ENCODE measurements at places on chromosomes 1 and 21.

DNA sequence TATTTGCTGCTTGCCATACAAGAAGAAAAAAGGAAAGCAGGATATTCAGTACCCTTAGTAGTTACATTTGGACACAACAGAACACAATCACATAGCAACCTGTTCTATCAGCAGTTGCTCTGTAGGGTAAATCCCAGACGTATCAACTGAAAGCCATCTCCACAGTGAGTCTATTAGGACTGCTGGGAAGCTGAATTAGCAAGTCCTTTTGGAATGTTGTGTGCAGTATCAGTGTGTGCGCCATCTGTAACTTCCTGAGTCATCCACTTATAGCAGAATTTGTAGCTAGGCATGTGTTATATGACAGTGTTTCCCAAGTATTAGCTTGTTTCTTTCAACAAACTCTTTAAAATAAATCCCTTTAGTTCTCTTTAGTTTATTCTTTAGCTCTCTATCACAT is 21.3 kb downstream of the CCDC30 start:
- DNase-seq, result no peak

DNA sequence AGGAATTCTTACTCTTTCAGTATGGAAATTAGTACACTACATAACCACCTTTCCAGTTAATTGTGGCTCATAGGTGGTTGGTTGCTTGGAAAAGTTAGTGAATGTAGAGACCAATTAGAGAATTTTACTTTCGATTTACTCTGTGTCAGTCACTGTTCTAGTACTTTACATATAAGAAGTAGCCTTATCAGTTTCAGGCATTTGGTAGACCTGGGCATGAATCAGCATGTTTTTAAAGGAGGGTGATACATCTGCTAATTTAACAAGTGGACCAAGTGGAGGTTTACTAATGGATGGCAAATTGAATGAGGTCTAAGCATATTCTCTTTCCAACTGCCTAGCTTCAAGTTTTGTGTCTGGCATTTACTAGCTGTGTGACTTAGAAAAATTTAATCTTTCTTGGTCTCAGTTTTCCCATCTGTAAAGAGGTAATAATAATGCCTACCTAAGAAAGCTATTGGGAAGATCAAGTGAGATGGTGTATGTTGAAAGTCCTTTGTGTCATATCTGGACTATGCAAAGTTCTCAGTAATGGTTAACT is 1158.6 kb downstream of the PLA2G4A start:
- DNase-seq, result no peak

DNA sequence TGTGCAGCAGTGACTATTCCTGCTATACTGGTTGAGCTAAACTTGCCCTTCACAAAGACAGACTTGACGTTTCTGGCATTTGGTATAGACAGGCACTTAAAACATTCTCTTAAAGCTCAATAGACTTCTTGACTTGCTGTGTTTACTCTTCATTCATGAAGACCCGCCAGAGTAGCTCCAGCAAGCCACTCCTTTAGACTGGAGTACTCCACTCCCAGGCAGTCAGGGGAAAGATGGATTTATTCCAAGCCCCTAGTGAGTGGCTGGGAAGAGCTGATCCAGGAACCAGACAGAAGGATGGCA is 70.7 kb downstream of the EVA1C start:
- no peak for DNase-seq

DNA sequence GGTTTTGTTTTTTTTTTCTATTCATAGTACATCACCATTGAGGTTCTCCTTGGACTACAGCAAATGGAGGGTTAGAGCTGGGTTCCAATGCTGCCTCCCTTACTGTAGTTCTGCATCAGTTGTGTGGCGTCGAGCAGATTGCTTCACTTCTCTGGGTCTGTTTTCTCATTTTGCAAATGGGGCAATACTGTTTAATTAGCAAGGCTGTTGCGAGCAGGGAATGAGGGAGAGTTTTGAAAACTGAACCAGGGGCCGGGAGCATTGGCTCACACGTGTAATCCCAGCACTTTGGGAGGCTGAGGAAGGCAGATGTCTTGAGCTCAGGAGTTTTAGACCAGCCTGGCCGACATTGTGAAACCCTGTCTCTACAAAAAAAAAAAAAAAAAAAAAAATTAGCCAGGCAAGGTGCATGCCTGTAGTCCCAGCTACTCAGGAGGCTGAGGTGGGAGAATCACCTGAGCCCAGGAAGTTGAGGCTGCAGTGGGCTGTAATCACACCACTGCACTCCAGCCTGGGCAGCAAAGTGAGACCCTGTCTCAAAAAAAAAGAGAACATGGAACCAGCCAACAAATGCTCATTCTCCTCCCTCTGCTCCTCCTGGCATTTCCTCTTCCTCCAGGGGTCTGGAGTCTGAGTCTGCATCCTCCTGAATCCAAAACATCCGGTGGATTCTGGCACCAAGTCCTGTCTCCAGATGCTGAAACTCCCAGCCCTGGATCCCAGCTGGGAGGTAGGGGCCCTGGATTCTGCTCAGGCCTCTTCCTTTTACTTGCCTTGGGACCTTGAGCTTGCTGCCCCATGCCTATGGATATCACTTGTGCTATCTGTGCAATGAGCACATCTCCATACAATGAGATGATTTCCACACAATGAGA is 3.7 kb upstream of the PLOD1 start:
- DNase-seq, result no peak

DNA sequence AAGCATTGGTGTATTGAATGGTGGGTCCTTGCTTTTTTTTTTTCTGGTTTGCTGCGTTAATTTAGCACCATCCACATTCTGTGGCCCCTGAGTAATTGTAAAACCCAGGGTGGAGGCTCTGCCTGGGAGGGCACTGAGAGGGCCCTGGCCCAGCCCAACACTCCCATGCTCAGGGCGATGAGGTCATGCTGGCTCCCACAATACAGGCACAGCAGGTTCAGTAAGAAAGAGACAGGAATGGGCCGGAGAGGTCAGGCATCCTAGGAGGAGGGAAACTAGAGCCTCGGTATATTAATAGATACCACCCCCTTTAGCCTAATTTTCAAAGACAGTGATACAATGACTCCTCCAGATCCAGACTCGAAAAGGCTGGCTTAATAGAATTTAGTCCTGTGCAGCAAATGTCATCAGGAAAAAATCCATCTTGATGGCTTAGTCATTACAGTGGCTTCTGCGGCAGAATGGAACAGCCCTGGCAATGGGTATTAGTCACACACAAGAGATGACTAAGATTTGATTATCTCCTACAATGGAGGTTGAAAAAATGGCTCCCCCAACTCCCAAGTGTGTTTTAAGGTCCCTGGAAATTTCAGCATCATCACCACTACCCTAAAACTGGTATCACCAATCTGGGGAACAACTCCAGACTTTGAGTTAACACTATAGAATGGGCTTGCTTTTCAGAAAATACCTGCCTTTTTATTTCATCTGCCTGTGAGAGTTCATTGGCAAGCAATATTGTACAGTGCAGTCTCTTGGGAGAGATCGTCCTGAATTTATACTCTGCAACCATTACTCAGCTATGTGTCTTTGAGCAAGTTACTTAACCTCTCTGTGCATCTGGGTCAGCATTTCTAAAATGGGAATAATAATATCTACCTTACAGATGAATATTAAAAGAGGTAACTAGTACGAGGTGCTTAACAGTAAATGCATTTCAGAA is 43.9 kb upstream of the LYST start:
- no peak for DNase-seq

DNA sequence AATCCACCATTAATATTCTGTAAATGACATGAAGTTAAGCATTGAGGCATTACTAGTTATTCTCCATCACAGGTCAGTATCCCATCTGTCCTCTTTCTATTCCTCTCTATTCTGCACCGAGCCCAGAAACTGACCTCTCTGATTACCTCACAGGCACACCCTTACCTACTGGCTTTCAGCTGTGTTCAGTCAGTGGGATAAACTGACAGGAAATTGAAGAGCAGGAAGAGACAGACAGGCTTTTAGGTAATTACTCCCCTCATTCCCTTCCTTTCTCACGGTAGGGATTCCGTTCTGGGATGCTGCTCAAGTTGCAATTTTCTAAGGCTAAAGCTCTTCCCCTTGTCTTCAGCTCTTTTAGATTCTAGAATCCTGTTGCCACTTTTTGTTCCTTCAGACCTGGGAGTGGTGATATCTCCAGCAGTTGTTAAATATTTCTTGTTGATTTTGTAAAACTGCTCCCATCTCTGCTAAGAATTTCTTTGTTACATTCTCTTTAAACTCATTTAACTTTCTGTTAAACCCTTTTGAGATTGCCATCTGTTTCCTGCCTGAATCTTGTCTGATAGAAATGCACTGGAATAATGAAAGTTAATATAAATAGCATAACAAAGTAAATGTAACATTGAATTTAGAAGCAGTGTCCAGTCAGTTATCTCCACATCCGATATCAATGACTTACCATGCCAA is 1063.4 kb downstream of the PLA2G4A start:
- no peak for DNase-seq

DNA sequence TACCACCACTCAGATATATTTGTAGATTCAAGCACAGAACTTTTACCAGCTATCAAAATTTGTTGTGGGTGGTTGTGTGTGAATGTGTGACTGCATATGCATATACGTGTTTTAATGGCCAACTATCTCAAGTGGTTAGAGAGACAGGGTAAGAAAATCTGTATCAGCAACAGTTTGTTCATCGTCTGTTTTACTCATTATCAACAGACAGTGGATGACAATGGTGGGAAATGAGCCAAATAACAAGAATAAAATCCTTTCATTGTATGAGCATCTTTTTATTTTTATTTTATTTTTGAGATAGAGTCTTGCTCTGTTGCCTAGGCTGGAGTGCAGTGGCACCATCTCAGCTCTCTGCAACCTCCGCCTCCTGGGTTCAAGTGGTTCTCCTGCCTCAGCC is 22.7 kb upstream of the DYNLT5 start:
- DNase-seq, result no peak

GRCh38 chr1:88001460-88001859 is 672.8 kb downstream of the LMO4 start:
- no peak for DNase-seq

- no peak for DNase-seq
Observed at GRCh38 chr1:147509786-147510395, 31.4 kb upstream of the BCL9 start.

- peak; percentile 38 for DNase-seq
Observed at GRCh38 chr1:101239095-101240040, 2.5 kb downstream of the S1PR1 start.

GRCh38 chr1:110068646-110069403 is 1.6 kb downstream of the ALX3 start:
- no peak for DNase-seq

Data from activated CD4-positive, alpha-beta T cell treated with anti-CD3 and anti-CD28 coated beads, Interleukin-2, amount 50 U/mL, for 4 hours (primary cell).